EL (cell line): ENCODE measurements at places on chromosomes 2 and 18.

- DNase-seq: no peak
These were observed 6.2 kb downstream of the HES6 start for GRCh38 chr2:238233625-238234024.

GRCh38 chr2:181646415-181646987 is 10.4 kb downstream of the CERKL start:
- DNase-seq: no peak

GRCh38 chr18:4453567-4453873 is 1.6 kb downstream of the DLGAP1 start:
- DNase-seq: no peak

GRCh38 chr18:63109802-63110201 is 209.8 kb downstream of the BCL2 start:
- no peak for DNase-seq

- DNase-seq: no peak
These were observed 331.8 kb upstream of the RBMS1 start for GRCh38 chr2:160825433-160825832.

DNA sequence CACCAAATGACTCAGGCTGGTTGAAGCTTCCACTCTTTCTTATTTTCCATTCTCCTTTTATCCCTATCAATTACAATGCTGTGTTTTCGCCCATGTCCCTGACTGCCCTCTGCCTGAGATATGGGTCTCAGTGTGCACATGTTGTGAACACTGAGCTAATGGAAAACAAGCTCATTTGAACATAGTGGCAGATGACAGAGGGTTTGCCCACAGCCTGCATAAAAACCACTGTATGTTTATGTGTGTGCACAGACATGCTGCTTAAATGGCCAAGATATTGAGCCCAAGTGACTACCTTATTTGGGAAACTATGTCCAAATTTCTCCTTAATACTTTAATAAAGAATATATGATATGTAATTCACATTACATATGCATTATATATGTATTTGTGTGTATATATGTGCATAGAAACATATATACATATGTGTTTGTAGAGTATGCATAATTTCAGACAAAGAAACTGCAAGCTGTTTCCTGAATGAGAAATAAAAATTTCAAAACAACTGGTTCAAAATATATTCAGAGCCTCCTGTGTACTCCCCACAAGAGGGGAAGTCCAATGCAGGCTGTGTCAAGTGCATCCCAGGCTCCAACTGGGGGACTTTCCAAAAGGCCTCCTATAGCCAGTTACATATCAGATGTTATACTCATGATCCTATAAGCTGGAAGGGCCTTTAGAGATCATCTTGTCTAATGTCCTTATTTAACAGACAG is 92.7 kb upstream of the CD302 start:
- no peak for DNase-seq
